IMR-90 (cell line): ENCODE measurements at places on chromosomes 3 and 15. TPM values are rescaled to one million over a fixed set of nuclear protein-coding genes. Genes with fewer than 3 reads are reported as not detected.

The GABRB3 gene
- 0.30 and 0.36 TPM in 2 replicates for polyA plus RNA-seq

The ANKRD63 gene
- polyA plus RNA-seq = not detected in 2 replicates

The SLC22A14 gene
- 0.07 and 0.10 TPM in 2 replicates for polyA plus RNA-seq

The CHRD gene
- 0.09 TPM in 2 replicates for polyA plus RNA-seq

The REC114 gene
- not detected in 2 replicates for polyA plus RNA-seq

The CHRM5 gene
- 0.03 and 0.04 TPM in 2 replicates for polyA plus RNA-seq

The ADGRG7 gene
- polyA plus RNA-seq = not detected in 2 replicates

The PIGZ gene
- 0.73 and 0.86 TPM in 2 replicates for polyA plus RNA-seq

The GOLGA8S gene
- polyA plus RNA-seq = 0.01 and 0.03 TPM in 2 replicates

The ADAMTS9 gene
- polyA plus RNA-seq = 0.46 and 0.55 TPM in 2 replicates

The ARL6 gene
- polyA plus RNA-seq = 2.1 and 3.1 TPM in 2 replicates

DNA sequence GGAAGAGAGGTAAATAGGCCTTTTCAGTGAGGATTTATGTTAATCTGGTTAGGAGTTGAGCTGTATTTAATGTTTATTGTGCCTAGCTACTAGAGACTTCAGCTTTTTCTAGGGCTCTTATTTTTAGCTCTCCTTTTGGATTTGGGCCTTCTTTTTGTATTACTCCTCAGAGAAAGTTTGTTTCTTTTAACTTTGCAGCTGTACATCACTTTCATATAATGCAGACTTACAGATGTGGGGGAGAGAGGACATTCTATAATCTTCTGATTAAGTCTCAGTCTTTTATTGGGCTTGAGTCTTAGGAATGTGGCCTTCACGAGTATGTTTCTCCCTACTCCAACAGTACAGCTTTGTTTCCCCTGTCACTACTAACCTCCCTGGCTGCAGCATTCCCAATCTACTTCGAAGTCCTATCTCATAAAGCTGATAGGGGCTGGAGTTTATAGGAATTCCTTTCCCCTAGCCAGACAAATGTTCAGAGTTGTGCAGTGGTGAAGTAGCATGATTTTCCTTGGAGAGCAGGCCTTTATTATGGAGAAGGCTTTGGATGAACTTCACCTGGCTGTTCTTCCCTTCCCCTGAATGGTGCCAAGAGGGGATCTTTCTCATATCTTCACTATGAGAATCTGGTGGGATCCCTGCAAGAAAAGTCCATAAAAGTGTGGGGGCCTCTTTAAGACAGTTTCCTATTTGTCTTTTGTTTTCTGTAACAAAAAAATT is 82.2 kb upstream of the CBLB start:
- DNase-seq = no peak

- DNase-seq = no peak
Observed at GRCh38 chr15:60005352-60006202, 1.5 kb downstream of the FOXB1 start.

GRCh38 chr3:184474897-184475296 is 86.7 kb upstream of the EPHB3 start:
- DNase-seq = no peak

DNA sequence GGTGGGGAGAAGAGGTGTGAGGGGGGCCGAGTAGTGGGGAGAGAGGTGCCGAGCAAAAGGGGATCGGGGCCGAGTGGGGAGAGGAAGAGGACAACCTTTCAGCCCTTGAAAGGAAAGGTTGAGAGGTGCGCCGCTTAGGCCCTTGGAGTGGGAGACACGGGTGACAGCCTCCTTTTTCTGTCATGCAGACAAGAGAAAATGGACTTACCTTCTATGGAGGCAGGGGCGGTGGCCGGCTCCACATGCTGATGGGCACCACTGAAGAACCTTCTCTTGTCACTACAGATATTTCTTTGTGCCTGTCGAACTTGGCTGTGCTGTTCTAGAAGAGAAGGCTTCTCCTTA is 421 bp downstream of the KLHL18 start:
- no peak for DNase-seq

DNA sequence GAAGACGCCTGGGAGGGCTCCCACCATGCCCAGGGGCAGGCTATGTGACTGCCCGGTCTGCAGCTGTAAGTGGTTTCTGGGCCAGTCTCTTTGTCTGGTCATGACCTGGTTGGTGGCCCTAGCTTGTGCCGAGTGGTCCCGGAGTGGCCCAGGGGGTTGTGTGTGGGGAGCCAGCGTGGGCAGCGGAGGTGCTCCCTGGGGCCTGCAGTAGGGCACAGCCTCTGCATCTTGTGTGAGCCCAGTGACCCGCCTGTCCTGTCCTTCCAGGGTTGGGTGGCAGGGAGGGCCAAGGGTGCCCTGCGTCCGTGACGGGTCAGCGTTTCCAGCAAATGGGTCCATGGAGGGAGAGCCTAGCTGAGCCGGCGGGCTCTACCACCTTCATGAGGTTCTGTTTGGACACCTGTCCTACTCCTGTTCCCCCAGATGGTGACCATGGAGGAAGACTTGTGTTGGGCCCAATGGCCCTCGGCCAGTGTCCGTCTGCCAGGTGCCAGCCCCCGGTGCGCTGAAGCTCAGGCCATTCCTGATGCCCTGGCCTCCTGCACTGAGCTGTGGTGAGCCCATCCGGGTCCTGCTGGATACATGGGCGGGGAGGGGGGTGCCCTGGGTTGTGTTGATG is 215.4 kb downstream of the SNRPN start:
- DNase-seq = no peak

GRCh38 chr3:45166321-45166879 is 20.2 kb upstream of the CDCP1 start:
- no peak for DNase-seq

- no peak for DNase-seq
Observed at GRCh38 chr3:131778526-131778925, 256.3 kb downstream of the CPNE4 start.

DNA sequence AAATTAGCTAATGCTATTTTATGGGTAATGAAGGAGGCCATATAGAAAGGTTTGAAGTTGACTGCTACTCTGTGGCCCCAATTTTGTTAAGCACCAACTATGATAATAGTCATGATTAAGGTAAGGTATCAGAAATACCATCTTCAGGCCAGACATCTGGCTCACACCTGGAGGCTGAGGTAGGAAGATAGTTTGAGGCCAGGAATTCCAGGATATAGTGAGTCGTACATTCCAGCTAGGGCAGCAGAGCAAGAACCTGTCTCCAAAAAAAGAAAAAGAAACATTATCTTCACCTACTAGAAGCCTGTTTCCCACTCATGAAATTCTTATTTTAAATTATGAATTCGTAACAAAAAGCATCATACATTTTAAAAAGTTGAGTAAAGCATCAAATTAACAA is 64.4 kb downstream of the LRRC28 start:
- no peak for DNase-seq

- no peak for DNase-seq
Observed at GRCh38 chr3:40961104-40961857, 238.0 kb upstream of the CTNNB1 start.

DNA sequence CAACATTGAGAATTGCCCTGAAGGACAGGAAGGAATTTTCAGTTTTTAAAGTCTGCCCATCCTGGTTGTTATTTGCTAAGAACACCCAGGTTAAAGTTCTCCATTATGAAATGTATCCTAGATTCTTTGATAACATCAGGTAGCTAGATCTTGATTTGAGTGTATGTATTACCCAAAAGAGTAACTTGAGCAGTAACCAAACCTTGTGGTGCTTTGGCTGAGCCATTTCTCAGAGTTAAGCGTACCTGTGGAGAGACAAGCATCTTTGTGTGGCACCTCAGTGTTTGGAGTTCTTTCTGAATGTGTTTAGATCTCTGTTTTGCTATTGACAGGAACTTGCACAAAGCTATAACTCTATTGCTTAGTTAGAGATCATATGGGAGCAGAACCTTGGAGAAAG is 20.4 kb downstream of the CEP97 start:
- no peak for DNase-seq

DNA sequence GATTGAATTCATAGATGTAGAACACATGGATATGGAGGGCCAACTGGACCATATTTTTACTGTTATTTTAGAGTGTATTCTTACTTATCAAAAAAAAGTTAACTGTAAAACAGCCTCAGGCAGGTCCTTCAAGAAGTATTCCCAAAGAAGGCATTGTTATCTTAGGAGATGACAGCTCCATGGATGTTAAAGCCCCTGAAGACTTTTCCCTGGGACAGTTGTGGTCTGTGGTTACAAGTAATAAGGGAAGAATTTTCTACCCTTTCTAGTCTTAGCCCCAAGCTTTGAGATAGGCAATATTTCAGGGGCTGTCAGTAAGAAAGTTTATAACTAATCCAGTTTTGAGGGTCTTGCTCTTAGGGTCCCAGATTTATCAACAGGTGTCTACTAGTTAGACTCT is 62.5 kb downstream of the LRRC49 start:
- peak; percentile 49 for DNase-seq

DNA sequence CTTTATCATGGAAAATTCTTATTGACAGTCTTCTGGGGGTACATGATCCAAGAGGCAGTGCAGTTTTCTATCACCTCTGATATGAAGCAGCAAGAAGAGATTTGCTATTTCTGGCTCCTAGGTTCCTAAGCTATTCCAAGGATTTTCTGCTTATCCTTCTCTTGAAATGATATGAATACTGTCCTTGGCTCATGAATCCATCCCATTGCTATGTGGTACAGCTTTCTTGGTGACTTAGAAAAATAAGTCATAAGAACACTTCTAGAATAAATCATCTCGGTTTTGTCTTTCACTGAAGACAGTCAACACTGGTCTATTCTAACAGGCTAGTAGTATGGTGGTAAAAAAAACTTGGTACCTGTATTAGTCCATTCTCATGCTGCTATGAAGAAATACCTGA is 333.6 kb upstream of the RASGRP1 start:
- no peak for DNase-seq

GRCh38 chr15:60414016-60414682 is 16.4 kb upstream of the ANXA2 start:
- peak; percentile 78 for DNase-seq

DNA sequence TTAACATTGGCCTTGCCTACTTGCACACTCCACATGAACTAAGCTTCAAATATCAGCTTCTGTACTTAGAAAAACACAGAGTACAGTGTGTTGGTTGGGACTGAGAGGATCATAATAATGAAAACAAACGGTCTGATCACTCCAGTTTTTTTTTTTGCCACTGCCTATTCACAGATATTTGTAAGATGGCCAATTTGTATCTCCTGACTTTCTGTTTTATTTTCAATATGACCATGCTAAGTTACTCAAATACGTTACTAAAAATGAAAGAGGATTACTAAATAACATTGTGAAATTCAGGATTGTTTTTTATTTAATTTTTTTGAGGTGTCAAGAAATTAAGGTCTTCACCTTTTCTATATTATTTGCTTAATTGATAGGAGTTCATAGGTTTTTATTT is 595.1 kb downstream of the TUSC7 start:
- DNase-seq = no peak
